ENCODE measurements at places on chromosomes 4 and X.

DNA sequence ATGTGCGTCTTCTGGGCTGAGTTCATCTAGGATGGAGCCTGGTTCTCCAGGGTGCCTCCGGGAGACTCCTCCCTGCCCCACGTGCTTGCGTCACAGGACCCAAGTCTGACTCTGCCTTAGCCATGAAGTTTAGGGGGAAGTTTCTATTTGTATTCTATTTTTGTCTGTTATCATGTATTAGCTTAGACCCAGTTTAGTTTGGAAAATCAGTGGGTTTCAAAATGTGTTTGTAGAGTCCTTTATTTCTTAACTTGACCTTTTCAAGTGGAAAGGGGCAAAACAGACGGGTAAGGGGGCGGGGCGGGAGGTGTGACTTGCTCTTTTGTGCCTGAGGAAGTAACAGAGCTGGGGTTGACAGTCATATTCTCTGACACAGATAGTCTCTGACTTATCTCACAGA is 86.0 kb downstream of the HTT start:
- DNase-seq: no peak

- DNase-seq: no peak
These were observed 538.3 kb upstream of the PCDH7 start for GRCh38 chr4:30181918-30182317.

DNA sequence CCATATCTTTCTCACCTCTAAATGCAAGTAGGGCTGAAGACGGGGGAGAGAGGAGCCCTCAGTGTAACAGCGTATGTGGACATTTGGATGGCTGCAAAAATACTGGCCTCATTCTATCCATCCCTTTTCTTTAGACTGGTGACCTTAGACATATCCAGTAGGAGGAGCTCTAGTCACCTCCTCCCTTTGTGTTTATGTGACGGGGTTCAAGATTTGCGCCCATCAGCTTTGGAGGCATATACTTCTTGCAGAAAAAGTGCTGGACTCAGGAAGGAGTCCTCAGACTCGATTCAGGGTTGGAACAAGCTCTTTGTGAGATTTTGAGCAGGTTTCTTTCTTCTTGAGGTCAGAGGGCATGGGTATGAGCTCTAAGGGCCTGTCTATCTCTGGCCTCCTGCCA is 86.2 kb downstream of the MAMLD1 start:
- no peak for DNase-seq

- DNase-seq: no peak
These were observed 100.2 kb upstream of the JADE1 start for GRCh38 chr4:128709268-128709667.

- no peak for DNase-seq
These were observed 192.9 kb upstream of the RBPJ start for GRCh38 chr4:26127851-26128337.

DNA sequence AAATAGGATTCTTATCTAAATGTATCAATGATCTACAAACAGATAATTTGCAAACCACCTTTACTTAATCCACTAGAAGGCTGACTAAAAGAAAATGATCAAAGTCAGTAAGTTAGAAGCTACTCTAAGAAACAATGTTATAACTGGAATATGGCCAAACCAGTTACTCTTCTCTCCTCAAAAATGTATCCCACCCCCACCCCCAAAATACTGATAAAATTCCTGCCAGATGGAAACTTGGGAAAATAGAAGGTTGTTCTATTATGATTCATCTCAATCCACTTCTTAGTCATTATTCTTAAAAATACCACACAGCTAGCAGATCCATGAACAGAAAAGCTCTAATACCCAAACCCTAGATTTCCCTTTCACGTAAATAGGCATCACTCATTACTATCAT is 206.4 kb downstream of the KLHL13 start:
- DNase-seq: no peak

GRCh38 chrX:112664924-112665323 is 14.8 kb downstream of the LHFPL1 start:
- DNase-seq: no peak

DNA sequence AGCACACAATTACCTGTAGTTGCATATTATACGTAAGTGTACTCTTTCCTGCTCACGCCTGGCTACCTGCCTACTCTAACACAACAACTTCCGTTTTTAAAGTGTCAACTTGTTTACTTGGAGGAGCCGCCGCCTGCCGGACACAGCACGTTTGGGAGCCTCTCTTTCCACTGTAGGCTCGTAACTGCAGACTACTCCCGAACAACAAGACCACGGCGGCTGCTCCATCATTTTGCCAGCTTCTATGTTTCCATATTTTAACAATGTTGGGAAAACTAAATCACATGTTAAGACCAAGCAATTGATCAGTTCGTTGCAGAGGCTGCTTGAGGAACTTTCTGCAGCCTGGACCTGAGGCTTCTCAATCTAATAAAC is 841 bp downstream of the MTNR1A start:
- DNase-seq: no peak

GRCh38 chr4:75110061-75110460 is 177.1 kb downstream of the PARM1 start:
- DNase-seq: no peak

DNA sequence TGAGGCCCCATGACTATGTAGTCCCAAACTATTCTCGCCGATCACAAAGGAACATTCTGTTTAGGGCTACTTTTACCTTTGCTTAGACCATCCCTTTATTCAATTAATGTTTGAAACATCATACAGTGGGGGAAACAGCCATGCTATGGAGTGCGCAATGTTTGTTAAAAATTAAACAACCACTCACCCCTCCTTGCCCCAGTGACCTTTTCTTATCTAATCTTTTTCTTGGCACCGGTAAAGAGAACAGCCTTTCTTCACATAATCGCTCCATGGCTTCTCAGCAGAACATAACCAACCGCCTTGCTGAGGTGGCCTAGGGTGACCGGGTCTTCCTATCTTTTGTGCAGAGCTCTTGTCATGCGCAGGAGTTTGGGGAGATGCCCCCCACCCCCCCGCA is 152.6 kb downstream of the VCX3A start:
- no peak for DNase-seq

DNA sequence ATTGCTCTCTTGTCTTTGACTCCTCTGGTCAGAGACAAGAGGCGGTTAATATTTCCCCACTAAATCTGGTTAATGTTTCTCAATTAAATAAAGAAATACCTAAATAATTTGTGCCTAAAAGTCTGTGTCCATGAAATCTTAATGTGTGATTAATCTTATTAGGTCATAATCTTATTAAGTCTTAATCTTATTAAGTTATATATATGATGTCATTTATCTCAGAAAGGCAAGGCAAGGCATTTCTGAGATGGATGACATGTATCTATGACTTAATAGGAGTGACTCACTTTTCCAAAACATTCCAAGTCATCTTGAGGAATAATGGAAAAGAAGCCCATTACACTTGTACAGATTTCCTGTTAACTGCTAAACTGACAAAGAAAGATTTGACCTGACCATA is 74.7 kb downstream of the TRAM1L1 start:
- DNase-seq: no peak

GRCh38 chrX:45518552-45518951 is 317.9 kb upstream of the DIPK2B start:
- no peak for DNase-seq

GRCh38 chr4:150229520-150229919 is 151.3 kb downstream of the DCLK2 start:
- DNase-seq: no peak

DNA sequence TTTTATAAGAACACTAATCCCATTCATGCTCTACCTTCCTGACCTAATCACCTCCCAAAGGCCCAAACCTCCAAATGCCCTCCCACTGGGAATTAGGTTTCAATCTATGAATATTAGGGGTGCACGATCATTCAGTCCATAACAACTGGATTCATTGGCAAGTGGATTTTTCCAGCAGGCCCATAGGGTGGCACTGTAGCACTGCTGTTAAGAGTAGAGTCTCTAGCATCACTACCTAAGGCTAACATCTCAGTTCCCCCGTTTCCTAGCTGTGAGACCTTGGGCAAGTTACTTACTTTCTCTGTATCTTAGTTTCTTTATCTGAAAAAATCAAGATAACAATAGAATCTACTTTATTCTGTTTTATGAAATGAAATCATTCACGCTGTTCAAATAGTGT is 315.8 kb downstream of the STIM2 start:
- DNase-seq: no peak

DNA sequence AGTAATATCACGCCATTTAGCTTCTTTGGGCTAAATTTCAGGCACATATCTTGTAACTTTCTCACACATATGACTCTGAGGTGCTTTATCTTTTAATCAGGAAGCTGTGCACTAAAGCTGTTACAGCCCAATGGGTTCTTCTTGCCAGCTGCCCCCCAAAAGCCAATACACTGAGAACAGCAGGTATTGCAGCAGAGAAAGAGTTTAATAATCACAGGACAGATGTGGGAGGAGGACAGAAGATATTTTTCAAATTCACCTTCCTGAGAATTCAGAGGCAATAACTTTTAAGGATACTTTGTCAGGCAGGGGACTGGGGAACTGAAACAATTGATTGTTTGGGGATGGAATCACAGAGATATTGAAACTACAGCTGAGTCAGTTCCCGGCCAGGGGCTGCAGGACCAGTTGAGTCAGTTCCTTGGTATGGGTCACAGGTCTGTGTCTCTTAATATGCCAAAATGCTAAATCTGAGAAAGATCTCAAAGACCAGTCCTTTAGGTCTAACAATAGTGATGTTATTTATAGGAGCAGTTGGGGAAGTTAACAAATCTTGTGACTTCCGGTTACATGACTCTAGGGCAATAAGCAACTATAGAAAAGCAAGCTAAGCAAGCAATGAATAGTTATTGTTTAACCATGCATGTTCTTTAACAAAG is 28.1 kb downstream of the DDIT4L start:
- no peak for DNase-seq

DNA sequence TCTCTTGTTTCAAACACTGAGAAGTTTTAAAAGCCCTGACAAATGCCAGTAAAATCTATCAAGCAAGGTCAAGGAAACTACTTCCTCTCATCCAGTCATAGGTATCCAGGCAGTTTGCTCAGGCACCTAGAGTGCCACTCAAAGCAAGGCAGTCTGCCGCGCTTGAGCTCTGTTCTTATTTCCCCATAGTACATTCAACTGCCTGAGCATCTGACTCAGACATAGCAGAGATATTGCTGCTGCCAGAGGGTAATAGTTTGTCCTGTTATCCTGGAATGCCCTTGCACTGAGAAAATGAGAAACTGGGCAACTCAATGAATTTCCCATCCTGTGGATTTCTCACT is 16.1 kb upstream of the ATP8A1 start:
- no peak for DNase-seq

- no peak for DNase-seq
These were observed 263.2 kb downstream of the PDHA2 start for GRCh38 chr4:96103086-96103485.

- DNase-seq: no peak
These were observed 203.9 kb downstream of the TECRL start for GRCh38 chr4:64205376-64205775.

DNA sequence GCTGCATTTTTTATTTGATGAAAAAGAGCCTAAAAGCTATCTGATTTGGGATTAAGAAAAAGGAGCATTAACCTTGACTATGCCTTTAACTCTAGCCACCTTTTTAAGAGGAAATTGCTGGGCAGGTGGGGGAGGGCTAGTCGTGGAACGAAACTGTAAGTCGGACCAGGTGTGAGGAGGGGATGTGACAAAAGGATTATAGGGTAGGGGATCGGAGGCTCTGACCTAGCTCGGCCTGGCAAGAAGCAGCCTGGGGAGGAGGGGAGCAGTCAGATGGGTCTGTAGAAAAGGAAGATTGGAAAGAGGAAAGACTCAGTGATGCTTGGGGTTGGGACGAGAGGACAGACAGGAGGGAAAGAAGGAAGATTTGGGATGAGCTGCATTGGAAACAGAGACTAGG is 21.1 kb upstream of the SPCS3 start:
- no peak for DNase-seq

DNA sequence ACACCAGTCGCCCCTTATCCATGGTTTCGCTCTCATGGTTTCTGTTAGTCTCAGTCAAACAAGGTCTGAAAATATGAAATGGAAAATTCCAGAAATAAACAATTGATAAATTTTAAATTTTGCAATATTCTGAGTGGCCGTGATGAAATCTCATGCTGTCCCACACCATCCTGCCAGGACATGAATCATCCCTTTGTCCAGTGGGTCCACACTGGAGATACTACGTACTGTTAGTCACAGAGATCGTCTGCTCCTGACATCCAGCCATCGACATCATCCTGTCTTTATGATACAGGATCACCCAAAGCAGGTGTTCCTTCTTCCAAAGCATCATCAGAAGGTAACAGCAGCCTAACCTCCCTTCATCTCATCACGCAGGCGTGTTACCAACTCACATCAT is 76.5 kb upstream of the MSX1 start:
- DNase-seq: no peak

- no peak for DNase-seq
These were observed 24.6 kb upstream of the TBL1X start for GRCh38 chrX:9440116-9440844.

DNA sequence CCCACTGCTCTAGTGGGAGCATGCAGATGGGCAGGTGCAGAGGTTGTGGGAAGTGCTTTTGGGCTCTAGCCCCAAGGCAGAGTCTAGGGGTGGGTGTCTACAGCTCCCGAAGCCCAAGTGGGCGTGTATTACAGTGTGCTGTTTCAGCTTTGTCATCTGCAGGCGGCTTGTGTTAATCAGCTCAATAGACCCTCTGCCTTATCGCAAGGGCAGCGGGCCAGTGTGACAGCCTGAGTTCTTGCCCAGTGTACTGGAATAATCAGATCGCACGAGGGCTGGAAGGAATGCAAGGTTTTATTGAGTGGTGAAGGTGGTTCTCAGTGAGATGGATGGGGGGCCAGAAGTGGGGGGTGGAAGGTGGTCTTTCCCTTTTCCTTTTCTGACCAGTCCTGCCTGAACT is 529.4 kb upstream of the AMOT start:
- no peak for DNase-seq

- no peak for DNase-seq
These were observed 110.5 kb downstream of the ANXA3 start for GRCh38 chr4:78661921-78662521.

DNA sequence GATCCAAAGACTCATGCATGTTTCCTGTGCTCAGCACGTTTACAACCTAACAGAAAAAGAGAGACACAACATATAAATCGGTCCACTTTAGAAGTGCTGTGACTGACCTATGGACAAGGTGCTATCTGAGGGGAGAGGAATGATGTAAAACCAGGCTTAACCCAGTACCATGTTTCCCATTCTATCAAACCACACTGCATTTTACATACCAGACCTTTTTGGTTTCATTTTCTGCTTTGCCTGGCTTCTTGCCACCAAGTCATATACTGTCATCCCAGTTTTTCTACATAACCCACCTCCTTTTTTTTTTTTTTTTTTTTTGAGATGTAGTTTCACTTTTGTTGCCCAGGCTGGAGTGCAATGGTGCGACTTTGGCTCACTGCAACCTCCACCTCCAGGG is 82.2 kb downstream of the KLF8 start:
- no peak for DNase-seq

- no peak for DNase-seq
These were observed 2.9 kb downstream of the UGDH start for GRCh38 chr4:39524161-39524957.

Measured in activated CD4-positive, alpha-beta T cell treated with anti-CD3 and anti-CD28 coated beads, Interleukin-2, amount 50 U/mL, for 24 hours (primary cell).